ENCODE measurements at places on chromosomes 6 and 20. TPM values are rescaled to one million over a fixed set of nuclear protein-coding genes. Genes with fewer than 3 reads are reported as not detected.
A peak's percentile ranks its signal among the peaks of the same experiment; 100 is the strongest.

Gene RIMS4
- 0.40 TPM for total RNA-seq

DNA sequence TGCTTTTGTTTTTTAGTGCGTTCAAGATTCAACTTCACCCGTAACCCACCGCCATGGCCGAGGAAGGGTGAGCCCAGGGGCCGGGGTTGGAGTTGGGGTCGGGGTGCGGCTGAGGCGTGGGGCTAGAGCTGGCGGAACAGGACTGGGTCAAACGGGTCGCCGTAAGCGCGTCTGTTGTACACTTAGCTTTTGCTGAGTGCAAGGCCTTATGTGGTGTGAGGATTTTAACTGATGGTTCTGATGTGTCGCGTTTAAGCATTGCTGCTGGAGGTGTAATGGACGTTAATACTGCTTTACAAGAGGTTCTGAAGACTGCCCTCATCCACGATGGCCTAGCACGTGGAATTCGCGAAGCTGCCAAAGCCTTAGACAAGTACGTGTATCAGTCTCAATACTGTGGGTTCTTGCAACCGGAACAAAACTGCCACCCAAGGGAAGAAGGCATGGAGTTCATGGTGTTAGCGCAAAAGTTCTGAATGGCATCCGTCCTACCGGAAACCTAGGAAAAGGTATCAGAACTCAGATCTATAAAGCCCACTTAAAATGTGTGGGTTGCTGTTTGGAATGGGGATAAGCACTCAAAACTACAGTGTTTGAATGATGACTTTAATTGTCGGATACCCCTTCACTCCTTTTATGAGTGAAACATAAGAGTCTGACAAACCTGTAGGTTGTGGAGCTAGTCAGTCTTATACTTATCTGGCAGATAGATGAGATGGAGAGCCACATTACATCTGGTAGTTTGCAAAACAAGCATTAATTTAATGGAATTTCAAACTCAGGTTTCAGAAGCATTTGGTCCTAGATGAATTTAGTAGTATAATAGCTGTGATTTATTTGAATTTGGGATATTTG is 574 bp downstream of the RPS12 start:
- H3K36me3 ChIP-seq = peaks cover 76% of the 10 kb centered on the region
- peak overlapping the region; percentile 84 for H3K4me3 ChIP-seq
- no peaks in the 10 kb centered on the region for H3K27me3 ChIP-seq
- no peak for DNase-seq
- H3K27ac ChIP-seq = peak overlapping the region; percentile 98

GRCh38 chr20:62831854-62832211 is 15.0 kb downstream of the COL9A3 start:
- DNase-seq = no peak
- H3K27me3 ChIP-seq = peaks cover 24% of the 10 kb centered on the region
- H3K4me1 ChIP-seq = peaks cover 22% of the 10 kb centered on the region
- H3K4me3 ChIP-seq = peak overlapping the region; percentile 55
- no peak overlapping the region for H3K27ac ChIP-seq

- no peak for DNase-seq
- H3K4me3 ChIP-seq = no peak overlapping the region
- H3K27ac ChIP-seq = no peak overlapping the region
- H3K27me3 ChIP-seq = peaks cover 55% of the 10 kb centered on the region
- H3K36me3 ChIP-seq = no peaks in the 10 kb centered on the region
Measured at GRCh38 chr20:58374027-58374850, 14.8 kb upstream of the VAPB start.

DNA sequence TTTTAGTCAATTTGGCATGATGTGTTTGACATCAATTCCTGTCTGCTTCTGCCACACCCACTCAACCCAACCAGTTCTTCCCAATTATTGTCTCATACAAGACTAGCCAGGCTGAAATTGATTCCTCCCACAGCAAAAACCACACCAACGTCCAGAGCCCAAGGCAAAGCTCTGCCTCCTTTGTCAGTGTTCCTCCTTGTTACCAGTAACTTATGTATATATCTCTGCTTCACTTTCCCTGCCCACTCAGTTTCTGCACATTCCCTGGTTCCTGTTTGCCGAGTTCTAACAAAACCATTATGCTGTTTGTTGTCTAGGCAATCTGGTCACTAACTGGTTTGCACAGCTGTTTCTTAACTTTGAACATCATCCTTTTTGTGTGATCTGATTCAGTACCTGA is 547.9 kb upstream of the PTCHD4 start:
- DNase-seq = no peak
- no peak overlapping the region for H3K27ac ChIP-seq
- H3K27me3 ChIP-seq = no peaks in the 10 kb centered on the region
- no peaks in the 10 kb centered on the region for H3K4me1 ChIP-seq
- H3K36me3 ChIP-seq = no peaks in the 10 kb centered on the region
